Forelimb muscle (tissue), 1 donor: ENCODE measurements at places on chromosomes 2 and 18. TPM values are rescaled to one million over a fixed set of nuclear protein-coding genes. Genes with fewer than 3 reads are reported as not detected.

Gene EIF2B4
- 32.7 TPM for polyA plus RNA-seq

Gene GALR1
- polyA plus RNA-seq, result 0.01 TPM

Gene ANKRD30BL
- polyA plus RNA-seq, result not detected

Gene SLC16A14
- 2.0 TPM for polyA plus RNA-seq

Gene RRM2
- 26.8 TPM for polyA plus RNA-seq

Gene MRPS5
- 67.5 TPM for polyA plus RNA-seq

Gene LBX2
- polyA plus RNA-seq, result 1.2 TPM

Gene IHH
- not detected for polyA plus RNA-seq

Gene FABP1
- polyA plus RNA-seq, result 0.48 TPM

Gene ALPI
- polyA plus RNA-seq, result not detected

Gene REG3A
- polyA plus RNA-seq, result not detected

Gene RAX
- not detected for polyA plus RNA-seq

Gene BOD1L2
- polyA plus RNA-seq, result not detected
